ENCODE measurements at places on chromosomes 6 and 20.

DNA sequence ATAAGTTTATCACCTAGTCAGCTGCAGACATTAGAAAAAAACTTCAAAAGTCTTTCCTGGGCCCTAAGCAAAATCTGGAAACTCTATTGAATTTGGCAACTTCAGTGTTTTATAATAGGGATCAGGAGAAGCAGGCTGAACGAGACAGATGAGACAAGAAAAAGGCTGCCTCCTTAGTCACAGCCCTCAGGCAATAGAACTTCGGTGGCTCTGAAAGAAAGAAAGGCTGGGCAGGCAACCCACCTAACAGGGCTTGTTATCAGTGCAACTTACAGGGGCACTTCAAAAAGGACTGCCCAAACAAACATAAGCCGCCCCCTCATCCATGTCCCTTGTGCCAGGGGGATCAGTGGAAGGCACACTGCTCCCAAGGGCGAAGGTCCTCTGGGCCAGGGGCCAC is 657.9 kb upstream of the HS3ST5 start:
- no peak for DNase-seq

DNA sequence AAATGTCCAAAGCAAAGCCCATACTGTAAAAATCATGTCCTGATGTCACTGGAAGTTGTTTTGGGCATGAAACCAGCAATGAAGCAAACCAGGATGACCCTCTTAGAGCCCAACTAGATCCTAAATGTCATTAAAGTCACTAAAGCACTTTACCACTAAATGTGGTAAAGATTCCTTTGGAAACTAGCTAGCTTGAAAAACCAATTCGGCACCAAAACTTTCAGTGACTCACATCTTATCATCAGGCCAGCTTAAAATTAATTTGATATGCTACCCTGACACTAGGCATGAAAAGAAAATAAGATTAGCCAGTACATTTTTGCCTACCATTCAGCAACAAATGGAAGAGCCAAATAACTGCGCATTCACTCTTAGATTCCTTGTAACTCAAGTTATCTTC is 145.8 kb downstream of the PACRG start:
- no peak for DNase-seq

GRCh38 chr6:31586008-31586407 is at the start of gene LST1:
Gene LST1, plus strand, starts transcription at chr6:31586277. Its CDS starts 1,023 bp downstream, at chr6:31587300.
- DNase-seq, result no peak

- DNase-seq, result no peak
These were observed 57.6 kb downstream of the IMPG1 start for GRCh38 chr6:76014626-76015530.

DNA sequence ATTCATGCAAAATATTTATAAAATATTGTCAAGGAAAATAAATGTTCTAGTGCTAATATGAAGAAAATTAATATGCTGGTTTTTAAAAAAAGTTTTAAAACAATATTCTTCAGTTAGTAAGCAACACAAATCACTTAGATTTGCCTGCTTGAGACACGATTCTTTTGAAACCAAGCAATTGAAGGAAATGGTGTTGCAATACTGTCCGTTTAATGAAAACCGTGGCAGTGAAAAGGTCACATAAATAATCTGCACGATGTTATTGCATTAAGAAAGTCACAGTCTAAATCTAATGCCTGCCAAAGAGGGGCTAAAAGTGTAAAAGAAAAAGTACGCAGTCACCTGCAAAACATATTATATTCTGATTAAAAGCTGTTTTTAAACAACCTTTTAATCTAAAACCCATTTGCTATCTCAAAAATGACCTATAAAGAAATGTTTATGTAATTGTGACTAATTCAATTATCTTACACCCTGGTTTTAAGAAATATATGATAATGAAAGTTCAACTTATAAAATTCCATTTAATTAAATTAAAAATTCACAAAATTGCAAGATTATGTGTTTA is 143.0 kb downstream of the GMDS start:
- no peak for DNase-seq

- no peak for DNase-seq
These were observed 454.3 kb downstream of the BTBD3 start for GRCh38 chr20:12371990-12372389.

Data from GM06990 (cell line).